ENCODE measurements at places on chromosomes 7 and 10.

DNA sequence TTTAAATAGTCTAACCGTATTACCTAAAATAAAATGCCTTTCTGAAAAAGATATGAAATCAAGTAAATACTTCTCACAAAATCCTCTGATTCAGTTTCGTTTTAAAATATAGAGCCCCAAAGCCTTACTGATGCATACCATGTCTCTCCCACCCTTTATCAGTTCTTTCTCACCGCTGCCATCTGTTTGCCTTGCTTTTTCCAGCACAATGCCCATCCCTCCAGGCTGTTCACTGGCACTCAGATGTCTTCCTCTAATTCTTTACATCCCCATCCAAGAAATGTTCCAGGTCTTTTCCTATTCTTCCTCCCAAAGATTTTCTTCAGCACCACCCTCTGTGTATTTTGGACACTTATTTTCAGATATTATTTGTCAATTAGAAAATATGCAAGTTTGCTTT lies 116.5 kb upstream of the LRRN3 start:
- DNase-seq = no peak

DNA sequence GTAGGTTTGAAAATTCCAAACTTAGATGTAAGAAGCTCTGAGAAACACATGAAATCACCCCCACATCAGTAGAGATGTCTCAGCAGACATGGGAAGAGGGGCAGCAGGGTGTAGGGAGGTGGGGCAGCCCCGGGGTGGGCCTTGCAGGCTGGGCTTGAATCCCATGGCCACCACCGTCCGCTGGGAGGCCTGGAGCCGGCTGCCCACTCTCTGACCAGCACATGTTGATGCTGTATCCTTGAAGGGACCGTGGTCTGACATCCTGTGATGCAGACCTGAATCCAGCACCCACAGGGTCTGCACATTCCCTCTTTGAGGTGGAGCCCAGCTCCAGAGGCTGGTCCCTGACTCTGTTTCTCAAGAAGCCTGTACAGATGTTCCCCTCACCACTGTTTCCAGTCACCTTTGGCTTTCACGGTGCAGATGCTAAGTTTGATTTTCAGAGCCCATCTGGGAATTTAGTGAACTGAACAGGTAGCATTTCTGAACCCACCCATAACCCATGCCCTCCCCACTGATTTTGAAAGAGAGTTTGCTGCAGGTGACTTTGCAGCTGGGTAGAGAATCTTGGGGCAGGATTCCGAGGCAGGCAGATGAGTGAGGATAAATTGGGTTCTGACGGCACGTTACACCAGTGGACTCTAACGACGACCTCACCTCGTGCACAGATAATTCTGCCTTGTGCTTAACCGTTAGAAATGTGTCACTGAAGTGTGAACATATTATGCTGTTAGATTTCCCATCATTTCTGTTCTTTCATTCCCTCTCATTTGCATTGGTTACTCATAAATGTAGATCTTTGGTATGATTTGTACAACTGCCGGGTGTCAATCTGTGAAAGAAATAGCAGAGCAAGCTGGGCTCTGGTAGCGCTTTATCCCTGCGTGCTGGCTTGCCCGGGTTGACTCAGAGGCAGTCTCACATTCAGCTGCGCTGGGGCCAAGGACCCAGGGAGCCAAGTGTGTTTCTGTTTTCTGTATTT lies 45.7 kb downstream of the IKZF1 start:
- DNase-seq = peak; percentile 82

GRCh38 chr7:158976468-158976848 lies 120.1 kb downstream of the DYNC2I1 start:
- DNase-seq = no peak

DNA sequence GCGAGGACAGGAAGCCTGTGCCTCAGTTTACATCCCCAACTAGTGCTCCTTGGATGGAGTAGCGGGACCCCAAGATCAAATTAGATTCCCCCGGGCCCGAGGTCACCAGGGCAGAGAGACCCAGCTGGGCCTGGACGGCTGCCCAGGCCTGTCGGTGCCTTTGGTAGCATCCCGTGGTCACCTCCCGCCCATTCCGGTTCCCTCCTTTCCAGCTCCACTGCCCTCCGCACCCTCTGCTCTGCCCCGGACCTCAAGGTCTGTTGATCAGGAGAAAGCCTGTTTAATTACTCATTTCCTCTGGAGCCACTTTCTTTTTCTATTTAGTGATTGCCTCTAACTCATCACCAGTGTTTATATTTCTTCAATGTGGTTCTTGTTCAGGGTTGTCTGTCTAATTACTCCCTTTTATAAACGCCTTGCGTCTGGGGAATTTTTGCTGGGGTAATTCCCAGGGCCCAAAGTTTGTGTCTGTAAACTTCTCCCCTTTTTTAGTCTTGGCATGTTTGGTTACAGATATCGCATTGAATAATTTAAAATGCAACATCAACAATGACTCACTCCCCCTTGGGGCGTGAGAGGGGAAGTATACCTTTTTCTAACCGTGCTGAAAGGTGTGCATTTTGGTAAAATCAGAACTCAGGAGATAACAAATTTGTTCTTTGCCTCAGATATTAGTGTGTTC lies 1.9 kb downstream of the FOXK1 start:
- peak; percentile 87 for DNase-seq

DNA sequence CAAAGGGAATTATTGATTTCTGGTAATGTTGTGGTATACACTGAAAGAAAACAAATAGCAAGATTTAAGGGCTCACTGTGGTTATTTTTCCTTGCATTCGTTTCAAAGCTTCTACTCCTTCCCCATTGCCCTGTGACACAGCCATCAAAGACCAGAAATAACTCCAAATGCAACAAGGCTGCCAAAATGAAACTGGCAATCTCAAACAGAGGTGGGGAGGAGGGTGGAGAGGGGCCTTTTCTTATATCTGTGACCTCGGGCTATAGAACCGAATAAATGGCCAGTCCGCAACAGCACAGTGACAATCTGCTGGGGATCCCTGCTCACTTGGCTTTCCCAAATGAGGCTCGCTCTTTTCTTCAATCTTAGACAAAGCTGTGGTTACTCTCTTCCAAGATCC lies 17.4 kb upstream of the SPOCK2 start:
- DNase-seq = no peak

GRCh38 chr10:22635650-22636049 lies 78.7 kb downstream of the PIP4K2A start:
- no peak for DNase-seq

- no peak for DNase-seq
Measured at GRCh38 chr10:86253091-86254072, 113.2 kb downstream of the GRID1 start.

DNA sequence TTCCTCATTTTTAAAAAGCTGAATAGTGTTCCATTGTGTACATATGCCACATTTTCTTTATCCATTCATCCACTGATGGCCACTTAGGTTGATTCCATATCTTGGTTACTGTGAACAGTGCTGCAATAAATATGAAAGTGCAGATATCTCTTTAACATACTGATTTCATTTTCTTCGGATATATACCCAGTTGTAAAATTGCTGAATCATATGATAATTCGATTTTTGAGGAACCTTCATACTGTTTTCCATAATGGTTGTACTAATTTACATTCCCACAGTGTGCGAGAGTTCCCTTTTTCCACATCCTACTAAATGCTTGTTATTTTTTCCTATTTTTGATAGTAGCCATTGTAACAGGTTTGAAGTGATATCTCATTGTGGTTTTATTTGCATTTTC lies 263.2 kb downstream of the STK31 start:
- no peak for DNase-seq

DNA sequence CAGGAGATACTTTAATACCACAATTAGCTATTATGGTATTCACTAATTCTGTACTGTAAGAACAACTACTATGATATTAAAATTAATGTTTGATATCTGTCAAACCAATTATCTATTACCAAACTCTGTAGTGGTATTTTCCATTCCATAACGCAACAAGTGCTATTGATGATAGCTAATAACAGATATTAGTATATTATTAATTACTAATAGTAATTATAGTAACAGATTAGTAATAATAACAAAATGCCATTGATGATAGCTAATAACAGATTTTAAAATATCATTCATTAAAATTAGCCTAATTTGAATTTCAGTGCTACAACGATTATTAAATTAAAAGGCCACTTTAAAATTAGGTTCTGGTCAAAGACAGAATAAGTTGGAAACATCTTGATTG lies 93.5 kb downstream of the BTRC start:
- no peak for DNase-seq

DNA sequence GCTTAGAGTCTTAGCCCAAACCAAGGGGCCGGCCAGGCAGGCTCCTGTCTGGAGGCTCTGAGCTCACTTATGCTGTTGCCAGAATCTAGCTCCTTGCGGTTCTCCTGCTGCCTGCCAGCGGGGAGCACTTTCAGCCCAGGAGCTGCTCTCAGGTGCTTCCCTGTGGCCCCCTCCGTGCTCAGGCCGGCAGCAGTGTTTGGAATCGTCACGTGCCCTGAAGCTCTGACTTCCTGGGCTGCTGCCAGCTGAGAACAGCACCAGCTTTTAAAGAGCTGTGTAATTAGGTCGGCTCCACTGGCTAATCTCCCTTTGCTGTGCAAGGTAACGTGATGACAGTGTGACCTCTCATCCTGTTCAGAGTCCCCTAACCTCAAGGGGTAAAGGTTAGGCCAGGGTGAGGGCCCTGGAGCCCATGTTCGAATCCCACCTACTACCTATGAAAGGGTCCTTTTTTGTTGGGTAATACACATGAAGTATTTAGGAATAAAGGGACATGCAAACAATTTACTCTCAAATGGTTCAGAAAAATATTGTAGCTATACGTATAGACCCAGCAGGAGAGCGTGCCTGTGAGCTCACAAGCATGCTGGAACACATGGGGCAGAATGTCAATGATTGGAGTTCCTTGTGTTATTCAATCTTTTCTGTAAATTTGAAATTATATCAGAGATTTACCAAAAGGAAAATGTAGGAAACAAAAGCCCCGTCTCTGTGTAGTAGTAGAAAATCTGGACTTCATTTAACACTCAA lies 16.6 kb downstream of the ZNF862 start:
- DNase-seq = no peak

GRCh38 chr10:80894797-80895467 lies 357.2 kb downstream of the SH2D4B start:
- no peak for DNase-seq

GRCh38 chr10:84765656-84766055 lies 437.3 kb downstream of the CCSER2 start:
- no peak for DNase-seq

GRCh38 chr7:34523226-34523918 lies 134.6 kb upstream of the NPSR1 start:
- no peak for DNase-seq

DNA sequence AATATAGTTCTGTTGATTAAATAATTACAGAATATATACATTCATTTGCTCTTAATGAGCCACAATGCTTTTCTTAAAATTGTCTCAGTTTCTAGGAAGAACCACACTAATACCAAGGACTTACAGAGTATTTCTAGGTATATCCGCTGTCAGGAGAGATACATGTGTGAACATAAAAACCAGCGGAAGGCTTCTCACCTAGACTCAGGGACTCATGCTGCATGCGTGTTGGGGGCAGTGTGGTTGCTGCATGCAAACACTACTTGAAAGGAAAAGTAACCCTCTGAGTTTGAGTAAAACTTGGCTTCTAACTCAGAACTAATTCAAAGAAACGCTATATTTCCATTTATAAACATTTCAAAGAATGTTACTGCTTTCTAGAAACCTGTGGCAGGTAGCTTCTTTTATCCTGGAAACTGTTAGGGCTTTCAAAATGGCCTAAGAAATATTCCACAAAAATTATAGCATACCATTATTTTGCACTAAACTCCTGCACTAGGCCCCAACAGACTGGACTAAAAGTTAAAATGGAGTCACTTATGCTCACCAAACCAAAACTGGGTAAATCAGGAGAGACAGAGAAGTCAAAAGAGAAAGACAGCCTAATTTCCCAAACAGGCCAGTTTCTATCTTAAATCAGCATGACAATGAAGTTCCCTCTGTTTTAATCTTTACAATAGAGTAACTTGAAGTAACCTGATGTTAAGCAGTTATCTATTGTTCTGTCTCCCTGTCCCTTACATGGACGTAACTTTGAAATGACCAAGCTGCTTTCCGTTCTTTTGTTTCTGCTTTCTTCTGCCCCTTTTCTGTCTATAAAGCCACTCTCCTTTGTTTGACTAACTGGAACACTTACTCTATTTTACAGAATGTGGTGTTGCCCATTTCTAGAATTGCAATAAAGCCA lies 95.2 kb upstream of the FAM133B start:
- peak; percentile 28 for DNase-seq

GRCh38 chr10:126094537-126094936 lies 198.2 kb downstream of the FANK1 start:
- no peak for DNase-seq

- no peak for DNase-seq
Measured at GRCh38 chr10:48633381-48634197, 28.7 kb upstream of the ARHGAP22 start.

- peak; percentile 73 for DNase-seq
Measured at GRCh38 chr10:102072673-102073527, 7.8 kb downstream of the HPS6 start.

GRCh38 chr7:81767926-81768325 lies 1.9 kb downstream of the HGF start:
- no peak for DNase-seq

DNA sequence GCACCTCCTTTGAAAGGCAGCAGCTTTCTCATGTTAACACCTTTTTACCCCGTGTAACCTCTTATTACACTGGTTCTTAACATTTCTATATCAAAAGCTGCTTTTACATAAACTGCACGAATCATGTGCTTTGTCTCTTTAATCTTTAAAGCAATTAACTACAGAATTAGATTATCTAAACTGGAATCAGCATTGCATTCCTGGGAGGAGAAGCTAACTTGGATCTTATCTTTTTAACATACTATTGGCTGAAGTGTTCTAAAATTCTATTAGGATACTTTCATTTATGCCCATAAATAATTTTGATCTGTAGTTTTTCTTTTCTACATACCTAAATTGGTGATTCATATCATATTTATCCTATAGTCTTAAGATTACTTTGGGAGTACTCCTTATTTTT lies 428.4 kb upstream of the IGFBP3 start:
- DNase-seq = no peak

DNA sequence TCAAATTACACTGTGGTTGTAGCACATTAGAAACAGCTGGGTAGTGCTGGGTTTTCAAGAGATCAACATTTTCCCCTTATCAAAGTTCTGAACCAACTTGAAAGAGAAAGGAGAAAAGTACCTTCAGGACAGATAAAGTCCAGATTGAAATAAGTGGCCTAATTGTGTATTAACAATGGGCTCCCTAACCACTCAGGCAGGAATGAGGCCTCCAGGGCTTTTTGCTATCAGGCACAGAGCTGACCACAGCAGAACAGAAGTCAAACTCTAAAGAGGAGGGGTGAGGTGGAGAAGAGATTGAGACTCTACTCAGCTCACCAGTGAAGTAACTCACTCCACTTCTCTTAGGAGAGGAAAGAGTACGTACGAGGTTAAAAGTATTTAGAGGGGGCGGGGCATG lies 394.1 kb upstream of the PHF14 start:
- DNase-seq = no peak

- DNase-seq = no peak
Measured at GRCh38 chr10:63155388-63156020, 22.4 kb downstream of the NRBF2 start.

GRCh38 chr10:33422471-33423153 lies 88.1 kb upstream of the NRP1 start:
- DNase-seq = no peak

- no peak for DNase-seq
Measured at GRCh38 chr10:80186364-80187012, 18.8 kb downstream of the ANXA11 start.

- no peak for DNase-seq
Measured at GRCh38 chr7:30922596-30922995, 10.9 kb downstream of the AQP1 start.

- DNase-seq = no peak
Measured at GRCh38 chr7:77687100-77687746, 9.0 kb upstream of the RSBN1L start.
